ENCODE measurements at places on chromosomes 1 and 21. TPM values are rescaled to one million over a fixed set of nuclear protein-coding genes. Genes with fewer than 3 reads are reported as not detected.
A peak's percentile ranks its signal among the peaks of the same experiment; 100 is the strongest.

YRDC gene
- 8.5 TPM for total RNA-seq

CENPL gene
- total RNA-seq = 12.1 TPM

BCAN gene
- total RNA-seq = not detected

LRRC8B gene
- total RNA-seq = 1.4 TPM

MAN1A2 gene
- total RNA-seq = 51.0 TPM

LRRC38 gene
- not detected for total RNA-seq

BNIPL gene
- total RNA-seq = 1.2 TPM

DNA sequence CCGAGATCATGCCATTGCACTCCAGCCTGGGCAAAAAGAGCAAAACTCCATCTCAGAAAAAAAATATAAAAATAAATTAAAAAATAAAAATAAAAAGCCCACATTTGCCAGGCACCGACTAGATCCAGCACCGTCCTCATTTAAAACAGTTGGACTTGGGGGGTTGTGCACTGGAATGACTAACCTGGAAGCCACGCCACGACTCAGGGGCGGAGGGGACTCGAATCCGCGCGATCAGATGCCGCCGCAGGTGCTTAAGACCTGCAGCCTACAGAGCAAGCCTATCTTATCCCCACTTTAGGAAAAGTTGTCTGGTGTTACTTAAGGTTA, 38.5 kb downstream of the ZBTB8OS start:
- DNase-seq = no peak

DNA sequence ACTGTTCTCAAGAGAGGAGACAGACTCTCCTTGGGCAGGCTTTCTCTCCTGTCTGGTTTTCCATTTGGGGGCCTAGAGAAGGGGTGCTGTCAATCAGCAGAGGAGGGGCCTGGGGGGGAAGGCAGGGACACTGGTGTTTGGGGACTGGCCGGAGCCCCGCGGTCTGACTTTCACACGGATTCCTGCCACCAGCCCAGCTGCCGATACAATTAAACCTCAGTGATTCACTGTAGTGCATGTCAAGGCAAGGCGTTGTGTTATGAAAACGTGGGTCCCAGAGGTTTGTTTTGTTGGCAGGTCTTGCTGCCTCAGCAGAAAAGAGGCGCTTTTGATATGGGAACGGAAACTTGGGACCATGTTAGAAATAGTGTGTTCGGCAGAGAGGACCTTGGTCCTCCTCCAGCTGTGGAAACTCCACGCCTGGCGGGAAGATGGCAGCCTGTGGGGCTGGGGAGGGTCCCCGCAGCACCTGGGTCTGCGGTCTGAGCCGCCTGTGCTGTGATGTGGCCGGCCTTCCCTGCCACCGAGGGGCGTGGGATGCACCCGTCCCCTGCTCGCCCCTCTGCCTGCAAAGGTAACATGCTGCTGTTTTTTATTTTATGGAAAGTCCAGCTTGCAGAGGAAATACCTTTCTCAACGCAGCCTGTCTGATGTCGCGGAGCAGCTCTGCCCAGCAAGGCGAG, 47.6 kb downstream of the SPSB1 start:
- DNase-seq = no peak

DNA sequence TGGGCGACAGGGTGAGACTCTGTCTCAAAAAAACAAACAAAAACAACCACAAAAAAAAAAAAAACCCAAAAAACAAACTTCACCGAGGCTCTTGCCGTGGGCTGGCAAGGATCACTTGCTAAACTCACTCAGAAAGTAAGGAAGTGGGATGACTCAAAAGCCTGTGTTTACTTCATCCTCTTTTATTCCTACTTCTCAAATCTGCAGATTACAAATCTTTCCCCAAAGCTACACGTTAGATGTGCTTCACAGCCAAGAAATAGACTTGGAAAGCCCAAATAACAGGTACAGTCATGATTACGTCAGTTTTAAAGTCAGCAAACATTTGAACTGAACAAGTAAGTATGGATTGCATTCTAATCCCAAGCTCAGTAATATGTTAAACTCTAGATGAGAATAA, 359.3 kb downstream of the ADGRL2 start:
- DNase-seq = no peak

GRCh38 chr21:25405984-25406383, 201.3 kb downstream of the MRPL39 start:
- DNase-seq = no peak

GRCh38 chr1:106814418-106814817, 242.1 kb upstream of the PRMT6 start:
- DNase-seq = no peak

- no peak for DNase-seq
Measured at GRCh38 chr21:32198384-32198783, 80.5 kb downstream of the MIS18A start.

GRCh38 chr1:59104191-59104760, 192.6 kb upstream of the FGGY start:
- DNase-seq = peak; percentile 58

GRCh38 chr1:84781946-84782771, 91.9 kb upstream of the SSX2IP start:
- peak; percentile 85 for DNase-seq

DNA sequence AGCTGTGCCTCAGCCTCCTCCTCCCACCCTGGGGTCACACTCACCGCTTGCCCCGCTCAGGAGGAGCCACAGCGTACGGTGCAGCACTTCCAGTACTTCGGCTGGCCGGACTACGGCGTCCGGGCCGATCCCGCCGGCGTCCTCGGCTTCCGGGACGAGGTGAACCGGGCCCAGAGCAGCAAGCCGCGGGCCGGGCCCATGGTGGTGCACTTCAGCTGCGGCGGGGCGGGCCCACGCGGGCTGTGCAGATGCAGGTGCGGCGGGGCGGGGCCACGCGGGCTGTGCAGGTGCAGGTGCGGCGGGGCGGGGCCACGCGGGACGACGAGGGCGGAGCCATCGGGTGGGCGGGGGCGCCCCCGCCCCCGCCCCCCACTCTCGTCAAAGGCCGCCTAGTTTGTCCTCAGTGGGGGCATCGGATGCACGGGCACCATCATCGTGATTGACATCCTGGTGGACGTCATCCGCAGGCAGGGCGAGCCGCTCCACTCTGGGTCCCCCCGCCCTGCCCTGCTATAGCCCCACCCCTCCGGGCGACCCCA, 5.5 kb downstream of the RNF223 start:
- no peak for DNase-seq
